ENCODE measurements at places on chromosomes 2 and 18. TPM values are rescaled to one million over a fixed set of nuclear protein-coding genes. Genes with fewer than 3 reads are reported as not detected.

- no peak for DNase-seq
These were observed 274.0 kb upstream of the SPRED2 start for GRCh38 chr2:65706411-65706810.

GRCh38 chr2:68774569-68775271 lies 40.1 kb downstream of the ARHGAP25 start:
- peak; percentile 83 for DNase-seq

DNA sequence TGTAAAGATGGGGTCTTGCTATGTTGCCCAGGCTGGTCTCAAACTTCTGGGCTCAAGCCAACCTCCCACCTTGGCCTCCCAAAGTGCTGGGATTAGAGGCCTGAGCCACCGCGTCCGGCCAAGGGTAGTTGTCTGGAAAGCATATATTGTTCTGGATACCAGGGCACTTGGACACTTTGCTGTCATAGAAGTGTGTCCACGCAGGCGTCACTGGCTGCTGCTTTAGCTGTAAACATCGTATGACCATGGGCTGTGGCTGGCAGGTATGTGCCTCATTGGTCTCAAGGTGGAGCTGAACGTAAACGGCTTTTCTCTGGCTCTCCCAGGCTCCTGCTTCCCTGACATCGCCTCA lies 3.2 kb upstream of the GPR35 start:
- DNase-seq: no peak

GRCh38 chr18:58668897-58669296 lies 2.4 kb upstream of the MALT1 start:
- DNase-seq: no peak

DNA sequence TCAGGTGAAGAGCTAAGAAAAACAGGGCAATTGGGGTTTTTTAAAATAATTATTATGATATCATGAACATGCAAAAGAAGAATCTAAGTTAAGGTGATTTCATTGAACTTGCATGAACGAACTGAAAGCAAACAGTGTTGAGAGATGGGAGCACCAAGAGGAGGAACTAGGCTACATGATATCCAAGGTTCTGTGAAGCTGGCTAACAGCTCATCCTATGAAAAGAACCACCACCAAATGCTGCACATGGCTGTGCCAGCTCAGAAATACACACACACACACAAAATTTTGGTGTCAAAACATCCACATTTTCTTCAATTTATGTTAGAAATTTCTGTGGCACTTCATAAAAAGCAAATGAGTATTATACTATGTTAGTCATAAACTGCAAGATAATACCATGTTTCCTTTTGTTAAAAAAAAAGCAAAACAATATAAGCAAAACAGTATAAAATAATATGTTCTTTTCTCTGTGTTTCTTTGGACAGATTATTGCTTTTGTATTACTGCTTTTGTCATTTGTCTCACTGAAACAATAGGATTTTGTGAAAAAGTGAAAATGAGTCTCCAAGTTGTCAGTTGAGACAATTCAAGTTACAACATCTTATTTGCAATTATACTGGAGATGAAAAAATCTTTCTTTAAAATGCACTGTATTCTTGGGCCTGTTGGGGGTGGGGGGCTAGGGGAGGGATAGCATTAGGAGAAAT lies 12.6 kb upstream of the TTC32 start:
- DNase-seq: no peak

- DNase-seq: no peak
These were observed 517.1 kb upstream of the MYT1L start for GRCh38 chr2:2848198-2848597.

DNA sequence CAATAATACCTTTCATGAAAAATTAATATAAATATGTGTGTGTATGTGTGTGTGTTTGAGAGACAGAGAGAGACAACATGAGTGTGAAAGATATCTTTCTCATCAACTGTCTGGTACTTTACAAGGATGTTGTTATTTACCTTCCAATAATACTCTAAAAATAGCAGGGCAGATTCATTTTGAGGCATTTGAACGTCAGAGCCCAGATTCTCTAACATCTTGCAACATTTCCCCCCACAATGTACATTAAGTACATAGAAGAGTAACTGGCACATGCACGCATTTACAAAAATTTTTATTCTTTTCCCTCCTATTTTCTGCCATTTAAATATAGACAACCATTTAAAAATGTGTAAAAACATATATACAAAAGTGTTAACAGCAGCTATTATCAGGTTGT lies 100.9 kb downstream of the PID1 start:
- no peak for DNase-seq

DNA sequence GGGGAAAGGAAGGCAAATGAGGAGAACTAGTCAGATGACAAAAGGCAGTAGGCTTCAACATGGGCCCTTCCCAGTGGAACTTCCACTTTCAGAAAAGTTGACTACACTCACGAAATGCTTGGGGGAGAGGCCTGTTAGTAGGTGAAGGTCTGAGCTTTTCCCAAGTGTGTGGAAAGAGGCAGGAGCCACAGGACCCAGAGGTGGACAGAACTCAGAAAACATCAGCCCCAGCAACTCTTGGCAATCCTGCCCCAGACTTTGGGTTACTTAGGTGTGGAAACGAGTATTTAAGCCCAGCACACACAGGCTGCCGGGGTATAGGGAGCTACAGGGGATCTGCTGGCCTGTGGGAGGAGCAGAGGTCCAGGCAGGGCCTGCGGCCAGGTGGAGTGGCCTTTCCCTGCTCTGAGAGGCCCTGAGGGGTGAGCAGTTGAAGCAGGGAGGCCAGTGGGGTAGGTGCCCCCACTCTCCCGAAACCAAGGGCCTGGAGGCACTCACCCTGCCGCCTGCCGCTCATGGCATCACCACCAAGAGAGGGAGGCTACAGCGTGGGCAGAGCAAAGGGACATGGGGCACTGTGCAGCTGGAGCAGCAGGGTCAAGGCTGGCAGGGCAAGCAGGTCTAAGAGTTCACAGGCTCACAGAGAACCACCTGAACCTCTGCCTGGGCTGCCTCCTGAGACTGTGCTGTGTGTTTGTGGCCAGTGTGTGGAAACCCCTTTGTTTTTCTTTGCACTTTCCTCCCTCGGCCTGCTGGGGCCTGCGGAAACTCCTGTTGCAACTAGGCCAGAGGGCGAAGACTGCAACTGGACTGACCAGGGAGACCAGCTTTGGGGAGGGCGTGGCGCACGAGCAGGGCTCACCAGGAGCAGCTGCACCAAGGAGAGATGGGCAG lies 130.7 kb upstream of the SERTAD2 start:
- no peak for DNase-seq

GRCh38 chr18:40210696-40211095 lies 1744.3 kb upstream of the PIK3C3 start:
- no peak for DNase-seq

DNA sequence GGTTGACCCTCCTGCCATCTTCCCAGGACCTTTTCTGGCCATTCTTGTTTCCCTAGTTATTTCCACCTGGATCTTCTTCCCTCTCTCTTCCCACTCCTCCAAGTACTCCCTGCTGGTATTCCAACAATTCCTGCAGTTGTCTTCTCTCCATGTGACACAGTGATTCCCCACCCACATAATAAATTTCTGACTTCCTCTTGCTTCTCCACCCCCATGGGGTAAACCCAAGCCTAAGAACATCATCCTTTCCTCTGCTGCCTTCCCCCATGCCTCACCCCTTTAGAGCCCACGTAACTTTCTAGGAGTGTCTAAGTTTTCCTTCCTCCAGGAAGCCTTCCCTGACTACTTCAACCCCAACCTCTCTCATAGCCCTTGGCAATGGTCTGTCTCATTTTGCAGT lies 72.6 kb downstream of the CELF4 start:
- no peak for DNase-seq

DNA sequence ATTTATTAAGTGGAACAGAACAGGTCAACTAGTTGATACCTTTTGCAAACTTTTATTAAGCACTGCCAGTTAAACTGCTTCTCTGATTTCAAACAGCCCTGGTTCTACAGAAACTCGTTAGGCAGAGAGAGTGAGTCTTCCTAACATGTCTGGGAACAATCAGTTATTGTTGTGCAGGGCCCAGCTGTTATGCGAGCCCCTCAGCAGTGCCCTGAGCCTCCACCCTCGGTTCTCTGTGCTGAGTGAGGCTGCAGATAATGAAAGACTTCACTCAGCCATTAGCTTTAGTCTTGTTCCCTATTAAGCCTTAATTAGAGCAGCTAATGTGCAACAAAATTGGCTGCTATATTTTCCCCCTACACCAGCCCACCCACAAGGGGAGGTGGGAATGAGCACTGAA lies 39.6 kb downstream of the KCTD18 start:
- no peak for DNase-seq

GRCh38 chr2:183967756-183968155 lies 630.6 kb upstream of the ZNF804A start:
- no peak for DNase-seq

- no peak for DNase-seq
These were observed 354.0 kb downstream of the CCDC85A start for GRCh38 chr2:56537756-56538155.

Gene SOX11
- total RNA-seq: not detected

Gene TMEM185B
- total RNA-seq: 19.7 TPM
